ENCODE measurements at places on chromosomes 6 and 20. TPM values are rescaled to one million over a fixed set of nuclear protein-coding genes. Genes with fewer than 3 reads are reported as not detected.

Gene RBM38
- 23.9 TPM for total RNA-seq

DNA sequence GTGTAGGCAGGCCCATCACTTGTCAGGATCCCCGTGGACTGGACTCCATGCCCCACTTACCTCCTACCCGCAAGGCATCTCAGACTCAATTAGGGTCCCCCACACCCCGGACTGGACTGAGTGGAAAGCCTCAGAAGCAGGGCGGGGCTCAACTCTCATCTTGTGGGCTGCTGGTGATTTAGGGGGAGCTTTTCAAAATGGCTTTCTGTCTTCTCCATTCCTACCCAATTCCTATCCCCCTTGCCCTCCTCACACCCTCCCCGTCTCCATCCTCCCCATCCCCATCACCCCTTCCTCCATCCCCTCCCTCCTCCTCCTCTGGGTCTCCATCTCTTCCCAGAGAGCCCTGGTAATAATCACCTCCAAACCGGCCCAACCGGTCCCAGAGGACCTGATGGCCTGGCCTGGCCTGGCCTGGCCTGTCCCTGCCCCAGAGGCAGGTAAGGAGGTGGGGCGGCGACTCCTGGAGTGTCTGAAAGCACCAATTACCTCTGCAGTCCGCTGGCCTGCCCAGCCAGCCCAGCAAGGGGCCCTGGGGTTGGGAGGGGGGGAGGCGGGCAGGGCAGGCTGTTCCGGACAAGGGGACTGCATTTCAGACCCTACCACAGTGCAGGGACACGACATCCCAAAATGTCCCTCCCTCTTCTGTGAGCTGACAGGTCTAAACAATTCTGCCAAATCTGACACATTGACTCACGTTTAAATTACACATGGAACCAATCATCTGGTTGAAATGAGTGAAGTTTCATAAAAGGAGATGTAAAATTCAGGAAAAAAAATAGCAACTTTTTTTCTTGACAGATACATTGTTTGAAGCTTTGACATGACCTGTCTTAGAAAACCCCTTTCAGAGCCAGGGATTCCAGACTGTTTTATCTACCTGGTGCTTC is 24.8 kb downstream of the MAFB start:
- DNase-seq: no peak

Gene DAAM2
- total RNA-seq: 1.7 TPM

Gene BFSP1
- total RNA-seq: 1.7 TPM

DNA sequence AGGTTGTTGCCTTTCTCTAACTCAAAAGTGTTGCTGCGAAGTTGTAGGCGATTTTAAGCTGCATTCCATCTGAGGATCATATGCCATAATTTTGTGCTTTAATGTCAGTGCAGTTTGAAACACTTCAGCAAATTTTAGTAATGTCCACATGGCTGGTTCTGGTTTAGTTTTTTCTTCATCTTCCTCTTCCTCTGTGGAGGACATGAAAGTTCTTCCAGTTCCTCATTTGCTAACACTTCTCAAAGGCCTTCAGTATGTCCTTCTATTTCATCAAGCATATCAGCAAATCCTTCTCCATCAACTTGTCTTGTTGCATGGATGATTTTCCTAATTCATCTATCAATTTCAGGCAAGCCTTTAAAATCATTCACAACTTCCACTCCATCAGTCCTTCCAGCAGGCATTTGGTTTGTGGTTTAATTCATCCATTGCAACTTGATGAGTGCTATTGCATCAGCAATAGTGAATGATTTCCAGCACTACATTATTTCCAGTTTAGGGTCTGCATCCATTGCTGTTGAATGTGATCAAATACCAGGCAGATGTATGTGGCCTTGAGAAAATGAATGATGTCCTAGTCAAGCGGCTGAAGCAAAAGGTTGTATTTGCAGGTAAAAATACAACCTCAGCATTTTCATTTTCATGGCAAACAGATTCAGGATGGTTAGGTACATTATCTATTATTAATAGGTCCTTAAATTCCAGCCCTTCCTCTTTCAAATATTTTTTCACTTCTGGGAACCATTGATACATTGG is 20.2 kb downstream of the SHLD1 start:
- DNase-seq: no peak

DNA sequence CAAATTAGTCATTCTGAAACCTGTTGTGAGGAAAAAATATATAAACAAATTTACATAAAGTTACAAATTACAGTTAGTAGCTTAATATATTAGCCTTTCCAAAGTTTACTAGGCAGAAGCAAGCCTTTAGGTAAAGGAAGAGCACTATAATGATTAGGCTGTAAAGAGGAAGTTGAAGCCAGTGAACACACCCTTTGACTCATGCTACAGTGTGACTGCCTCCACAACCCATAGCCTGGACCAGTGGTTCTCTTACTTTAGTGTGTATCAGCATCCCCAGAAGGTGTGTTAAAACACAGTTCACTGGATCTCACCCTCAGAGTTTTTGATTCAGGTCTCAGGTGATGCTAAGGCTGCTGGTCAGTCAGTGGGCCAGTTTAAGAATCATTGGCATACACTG is 91.4 kb upstream of the DEFB112 start:
- peak; percentile 57 for DNase-seq

DNA sequence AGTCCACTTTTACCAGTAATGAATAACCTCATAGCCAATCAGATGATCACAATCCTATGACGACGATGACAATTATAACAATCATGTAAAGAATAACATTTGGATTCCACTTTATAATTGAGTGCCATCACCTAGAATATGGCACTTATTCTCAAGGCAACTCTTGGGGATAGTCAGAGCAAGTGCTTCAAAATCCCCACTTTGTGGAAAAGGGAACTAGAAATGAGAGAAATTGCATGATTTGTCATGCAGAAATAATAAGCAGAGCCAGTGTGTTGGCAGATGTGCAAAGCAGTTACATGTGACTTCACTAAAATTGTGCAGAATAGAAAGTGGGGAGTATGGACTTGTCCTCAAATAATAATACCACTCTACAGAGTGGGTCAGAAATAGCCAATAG is 41.3 kb downstream of the FRK start:
- DNase-seq: no peak

GRCh38 chr6:111609028-111609820 is 3.5 kb upstream of the TRAF3IP2 start:
- no peak for DNase-seq

DNA sequence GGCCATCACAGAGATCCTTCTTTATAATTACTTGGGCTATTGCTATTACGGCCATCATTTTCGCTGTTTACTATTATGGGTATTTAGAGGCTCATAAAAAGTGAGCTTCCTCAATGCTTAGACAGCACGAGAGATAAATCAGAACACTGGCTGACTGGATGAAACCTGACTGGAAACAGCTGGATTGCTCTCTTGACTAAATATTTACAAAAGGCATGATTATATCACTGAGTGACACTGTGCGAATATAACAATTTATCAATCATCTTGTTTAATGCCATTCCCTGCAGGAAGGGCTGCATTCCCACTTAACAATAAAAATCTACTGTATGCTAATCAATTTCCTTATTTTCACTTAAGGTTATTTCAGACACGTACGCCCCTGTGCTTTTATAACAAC is 260.1 kb upstream of the ARID1B start:
- no peak for DNase-seq

GRCh38 chr6:44275749-44276648 is 5.7 kb downstream of the TMEM151B start:
- no peak for DNase-seq

- peak; percentile 83 for DNase-seq
These were observed 129.9 kb downstream of the UTRN start for GRCh38 chr6:144415014-144415413.
